Stimulated activated CD4-positive, alpha-beta T cell treated with anti-CD3 and anti-CD28 coated beads, TNF-alpha, amount 100 ng/mL, for 24 hours (primary cell): ENCODE measurements at places on chromosomes 13 and 19.

GRCh38 chr13:80840316-80840976 is 499.5 kb upstream of the SPRY2 start:
- DNase-seq: no peak

GRCh38 chr13:70297189-70297616 is 189.0 kb upstream of the KLHL1 start:
- no peak for DNase-seq

DNA sequence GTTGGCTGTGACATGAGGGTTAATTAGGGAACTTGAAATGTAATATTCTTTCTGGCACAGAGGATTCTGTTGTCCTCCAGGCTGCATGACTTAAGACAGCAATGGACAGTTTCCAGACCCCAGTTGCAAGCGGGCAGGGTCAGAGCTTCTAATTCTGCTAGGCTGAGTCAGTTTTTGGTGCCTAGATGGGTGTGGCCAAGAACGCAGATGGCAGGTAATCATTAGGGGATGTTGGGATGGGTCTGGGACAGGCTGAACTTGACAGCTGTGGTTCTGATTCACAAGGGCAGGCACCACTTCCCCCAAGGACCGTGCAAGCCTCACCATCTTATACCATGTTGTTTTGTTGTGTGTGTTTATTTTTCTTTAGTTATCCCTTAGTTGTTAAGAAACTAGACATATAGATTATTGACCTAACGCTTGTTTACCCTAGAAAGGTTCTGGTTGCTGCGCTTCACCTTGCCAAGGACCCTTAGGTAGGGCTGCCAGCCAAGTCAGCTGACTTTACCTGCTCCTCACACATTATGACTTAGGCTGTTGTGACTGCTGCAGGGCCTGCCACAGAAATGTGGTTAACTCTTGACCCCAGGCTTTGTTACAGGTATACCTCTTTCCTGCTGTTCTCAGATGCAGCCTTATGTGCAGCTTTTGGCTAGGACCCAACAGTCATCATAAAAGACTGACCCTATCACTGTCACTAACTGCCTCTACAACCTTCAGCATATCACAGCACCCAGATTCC is 117.7 kb upstream of the KLF12 start:
- no peak for DNase-seq

DNA sequence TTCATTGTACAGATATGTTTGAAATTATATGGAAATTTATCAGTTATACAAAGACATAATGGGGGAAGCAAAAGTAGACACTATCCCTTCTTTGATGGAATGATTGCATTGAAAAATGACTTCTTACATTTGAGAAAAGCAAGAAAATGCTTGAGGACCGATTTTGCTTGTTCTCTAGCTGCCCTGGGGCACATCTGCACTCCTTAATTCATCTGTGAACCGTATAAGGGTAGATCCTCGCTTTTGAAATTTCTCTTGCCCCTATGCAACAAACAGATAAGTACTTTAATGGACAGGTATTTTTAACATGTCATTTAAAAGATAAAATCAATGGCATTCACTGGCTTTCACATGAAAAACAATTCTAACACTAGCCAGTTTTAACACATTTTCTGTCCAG is 13.5 kb upstream of the MLNR start:
- DNase-seq: no peak

GRCh38 chr13:82330499-82330898 is 1551.8 kb downstream of the SLITRK1 start:
- no peak for DNase-seq

DNA sequence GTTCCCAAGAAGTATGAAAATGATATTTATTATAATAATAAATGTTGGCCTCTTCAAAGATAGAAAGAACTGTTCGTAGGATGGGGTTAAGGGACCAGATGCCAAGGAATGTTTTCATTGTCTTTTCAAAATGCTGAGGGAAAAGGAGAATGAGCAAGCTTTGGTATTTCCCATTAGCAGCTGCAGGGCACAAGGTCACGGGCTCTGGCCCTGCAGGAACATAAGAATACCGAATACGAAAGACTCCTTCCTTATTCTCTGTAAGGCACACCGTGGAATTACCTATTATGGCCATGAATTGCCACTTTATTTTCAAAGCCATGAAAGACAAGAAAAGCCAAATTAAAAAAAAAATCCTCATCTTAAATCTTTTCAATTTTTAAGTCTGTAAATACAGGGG is 49.6 kb upstream of the OLFM4 start:
- DNase-seq: no peak

DNA sequence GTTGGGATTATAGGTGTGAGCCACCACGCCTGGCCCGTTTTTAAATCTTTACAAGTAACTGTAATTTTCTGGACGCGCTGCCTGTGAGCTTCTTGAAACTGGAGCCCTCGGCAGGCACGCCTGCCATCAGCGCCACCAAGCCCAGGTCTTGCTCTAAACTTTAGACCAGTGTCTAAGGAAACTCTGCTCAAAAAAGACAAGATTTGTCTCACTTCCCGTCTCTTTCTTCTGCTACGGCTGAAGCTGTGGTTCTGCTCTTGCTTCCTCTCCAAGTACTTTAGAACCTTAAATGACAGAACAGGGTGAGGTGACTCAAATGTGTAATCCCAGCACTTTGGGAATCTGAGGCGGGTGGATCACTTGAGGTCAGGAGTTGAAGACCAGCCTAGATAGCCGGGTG is 24.9 kb downstream of the RCN3 start:
- no peak for DNase-seq

GRCh38 chr19:38974624-38975213 is 823 bp downstream of the FBXO17 start:
- DNase-seq: no peak

DNA sequence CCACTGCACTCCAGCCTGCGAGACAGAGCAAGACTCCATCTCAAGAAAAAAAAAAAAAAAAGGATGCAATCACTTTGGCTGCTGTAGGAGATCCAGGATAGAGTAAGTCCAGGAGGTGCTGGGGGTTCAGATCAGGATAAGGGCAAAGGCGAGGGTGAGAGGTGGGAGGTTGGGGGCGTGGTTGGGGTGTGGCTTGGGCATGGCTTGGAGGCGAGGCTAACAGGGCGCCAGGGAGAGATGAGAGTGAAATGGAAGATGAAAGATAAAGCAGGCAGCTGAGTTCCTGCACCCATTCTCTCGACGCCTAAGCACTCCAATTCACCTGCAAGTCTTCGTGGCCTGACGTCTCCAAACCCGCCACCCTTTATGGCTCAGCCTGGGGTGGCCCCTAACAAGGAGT is 25.0 kb upstream of the ZNRF4 start:
- DNase-seq: no peak

GRCh38 chr19:8243146-8243545 is 34.0 kb downstream of the CERS4 start:
- DNase-seq: no peak

- DNase-seq: no peak
Measured at GRCh38 chr13:19674898-19675297, 41.4 kb downstream of the MPHOSPH8 start.

DNA sequence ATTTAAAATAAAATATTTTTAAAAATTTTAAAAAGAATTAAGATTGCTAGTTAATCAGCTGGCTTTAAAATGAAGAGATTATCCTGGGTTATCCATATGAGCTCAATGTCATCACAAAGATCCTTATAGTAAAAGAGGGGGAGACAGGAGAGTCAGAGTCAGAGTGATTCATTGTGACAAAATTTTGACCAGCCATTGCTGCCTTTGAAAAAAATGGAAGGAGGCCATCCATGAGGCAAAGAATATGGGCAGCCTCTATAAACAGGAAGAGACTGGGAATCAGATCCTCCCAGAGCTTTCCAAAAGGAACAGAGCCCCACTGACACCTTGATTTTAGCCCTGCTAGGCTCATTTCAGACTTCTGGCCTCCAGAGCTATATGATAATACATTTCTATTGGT is 9.3 kb upstream of the RUBCNL start:
- DNase-seq: no peak

GRCh38 chr19:3186160-3186688 is 494 bp downstream of the NCLN start:
- no peak for DNase-seq
